Right cardiac atrium (tissue), 5 donors: ENCODE measurements at places on chromosomes 2 and 18. TPM values are rescaled to one million over a fixed set of nuclear protein-coding genes. Genes with fewer than 3 reads are reported as not detected.

The MAPK4 gene
- 24.9 TPM for total RNA-seq

- no peak for DNase-seq
These were observed 57.2 kb downstream of the CYBRD1 start for GRCh38 chr2:171579481-171579880.

DNA sequence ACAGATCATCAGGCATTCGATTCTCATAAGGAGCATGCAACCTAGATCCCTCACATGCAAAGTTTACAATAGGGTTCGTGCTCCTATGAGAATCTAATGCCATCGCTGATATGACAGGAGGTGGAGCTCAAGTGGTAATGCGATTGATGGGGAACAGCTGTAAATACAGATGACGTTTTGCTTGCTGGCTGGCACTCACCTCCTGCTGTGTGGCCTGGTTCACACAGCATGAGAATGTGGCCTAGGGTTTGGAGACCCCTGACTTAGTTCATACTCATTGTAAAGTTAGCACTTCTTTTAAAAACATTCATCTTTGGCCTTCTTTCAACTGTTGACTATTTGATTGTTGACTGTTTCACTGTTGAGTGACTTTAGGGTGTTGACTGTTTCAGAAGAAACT, 8.7 kb upstream of the CHMP1B start:
- no peak for DNase-seq

The NYAP2 gene
- total RNA-seq, result not detected

The DNAJC5G gene
- 2.1 TPM for total RNA-seq

DNA sequence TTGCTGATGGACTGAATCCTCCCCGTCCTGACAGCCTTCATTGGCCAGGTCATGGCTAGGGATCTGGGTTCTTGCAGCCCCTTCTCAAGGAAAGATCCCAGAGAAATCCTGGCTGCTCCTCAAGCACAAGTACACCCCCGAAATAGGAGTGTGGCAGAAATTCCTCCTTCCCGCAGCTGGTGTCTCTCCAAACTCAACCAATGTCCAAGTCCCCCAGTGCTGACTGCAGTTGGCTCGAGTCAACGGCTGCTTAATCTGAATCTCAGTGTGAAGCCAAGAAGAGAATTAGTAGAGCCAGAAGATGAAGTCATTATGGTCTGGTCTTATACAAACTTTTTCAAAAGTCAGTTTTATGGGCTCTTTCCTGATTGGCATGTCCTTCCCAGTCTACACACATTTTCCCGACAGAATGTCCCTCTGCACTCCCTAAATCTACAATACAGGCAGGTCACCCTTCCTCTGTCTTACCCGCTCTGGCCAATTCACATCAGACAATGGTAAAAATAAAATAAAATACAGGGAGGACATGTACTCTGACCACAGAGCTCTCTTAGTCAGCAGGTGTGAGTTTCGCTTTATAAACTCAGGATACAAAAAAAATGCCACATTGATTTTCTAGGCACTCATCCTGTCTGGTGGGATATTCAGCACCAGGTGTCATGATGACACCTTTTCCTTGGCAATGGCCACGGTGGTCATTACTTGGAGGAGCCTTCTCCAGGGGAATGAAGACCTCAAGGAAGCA, 76.9 kb upstream of the PAPOLG start:
- peak; percentile 79 for DNase-seq

The MARCHF4 gene
- not detected for total RNA-seq

DNA sequence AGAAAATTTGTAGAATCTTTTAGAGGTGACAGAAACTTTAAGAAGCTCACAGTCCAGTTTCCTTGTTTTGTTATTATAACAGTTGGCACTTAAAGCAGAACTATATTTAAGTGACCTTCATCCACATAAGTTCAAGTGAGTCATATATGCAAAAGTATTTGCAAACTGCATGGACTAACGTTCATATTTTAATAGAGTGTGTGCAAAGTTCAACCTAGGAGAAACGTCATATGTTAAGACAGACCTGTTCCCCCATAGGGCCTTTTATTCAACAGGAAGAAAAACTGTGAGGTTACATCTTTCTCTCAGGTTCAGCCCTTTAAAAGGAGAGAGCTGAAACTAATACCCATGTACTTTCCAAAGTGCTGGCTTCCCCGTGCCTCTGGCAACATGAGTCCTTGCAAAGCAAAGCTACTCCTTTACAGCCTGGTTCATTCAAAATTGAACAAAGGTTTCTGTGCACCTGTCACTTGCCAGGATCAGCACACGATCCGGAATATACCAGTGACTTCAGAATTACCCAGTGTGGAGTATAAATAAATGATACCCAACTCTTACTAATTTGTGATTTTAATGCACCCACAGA, 280.0 kb upstream of the RAB12 start:
- no peak for DNase-seq

The TRIM43 gene
- not detected for total RNA-seq

The TSPYL6 gene
- not detected for total RNA-seq

The GPR45 gene
- total RNA-seq, result not detected

GRCh38 chr2:26710145-26710544, 17.6 kb downstream of the KCNK3 start:
- no peak for DNase-seq

GRCh38 chr2:45233301-45233700, 224.0 kb upstream of the SIX2 start:
- DNase-seq, result no peak

The FIGLA gene
- not detected for total RNA-seq
